ENCODE measurements at places on chromosomes 5 and 9.

DNA sequence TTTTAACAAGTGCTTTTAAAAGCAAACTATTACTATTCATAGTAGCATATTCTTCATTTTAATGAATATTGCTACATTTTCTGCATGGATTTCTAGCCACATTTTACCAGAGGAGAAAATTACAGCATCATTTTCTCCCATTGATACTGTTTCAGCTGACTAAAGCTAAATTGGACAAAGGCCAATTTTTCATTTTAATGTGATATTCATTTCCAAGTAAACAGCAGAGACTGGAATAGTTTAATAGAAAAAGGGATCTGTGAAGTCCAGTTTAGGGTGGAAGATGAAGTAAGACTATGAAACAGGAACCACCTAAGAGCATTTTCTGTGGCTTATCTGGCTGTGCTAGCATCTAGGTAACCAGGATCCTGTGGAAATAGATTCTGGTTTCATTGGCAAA lies 128.1 kb downstream of the GIN1 start:
- DNase-seq: no peak

DNA sequence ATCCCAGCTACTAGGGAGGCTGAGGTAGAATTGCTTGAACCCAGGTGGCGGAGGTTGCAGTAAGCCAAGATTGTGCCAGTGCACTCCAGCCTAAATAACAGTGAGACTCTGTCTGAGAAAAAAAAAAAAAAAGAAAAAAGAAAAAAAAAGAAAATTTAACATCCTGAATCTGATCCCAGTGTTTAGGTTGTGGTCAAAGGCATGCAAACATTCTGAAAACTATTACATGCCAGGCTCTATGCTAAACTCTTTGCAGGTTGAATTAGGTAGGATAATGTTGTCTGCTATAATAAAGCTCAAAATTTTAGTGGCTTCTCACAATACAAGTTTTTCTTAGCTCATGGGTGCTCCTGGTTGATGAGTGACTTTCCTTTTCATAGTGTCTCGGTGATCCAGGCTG lies 367.4 kb downstream of the PSAT1 start:
- DNase-seq: no peak

DNA sequence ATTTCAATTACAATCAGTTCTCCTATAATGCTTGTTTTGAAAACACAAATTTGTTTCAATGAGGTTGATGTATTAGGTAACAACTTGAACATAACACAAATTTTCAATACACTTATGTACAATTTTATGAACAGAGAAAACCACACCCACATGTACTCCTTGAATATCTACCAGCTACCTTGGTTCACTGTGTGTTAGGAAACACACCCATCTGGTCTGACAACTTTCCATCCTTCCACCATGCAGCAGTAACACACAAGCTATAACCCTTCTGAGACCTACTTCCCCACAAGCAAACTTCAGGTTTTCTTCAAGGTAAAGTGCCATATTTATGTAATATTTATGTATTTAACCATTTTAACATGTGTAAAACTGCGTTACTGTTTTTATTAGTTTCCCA lies 36.4 kb upstream of the UBQLN1 start:
- no peak for DNase-seq

- no peak for DNase-seq
These were observed 11.6 kb downstream of the BRD9 start for GRCh38 chr5:880816-881550.

Measured in testis (tissue), 5 donors.